CD8-positive, alpha-beta memory T cell (primary cell): ENCODE measurements at places on chromosomes 5 and 9. TPM values are rescaled to one million over a fixed set of nuclear protein-coding genes. Genes with fewer than 3 reads are reported as not detected.

BSPRY gene
- 1.4 TPM for total RNA-seq

GPR150 gene
- 0.18 TPM for total RNA-seq

MIER3 gene
- 26.0 TPM for total RNA-seq

PRDM12 gene
- not detected for total RNA-seq

OTP gene
- total RNA-seq = not detected

NNT gene
- 87.3 TPM for total RNA-seq

DNA sequence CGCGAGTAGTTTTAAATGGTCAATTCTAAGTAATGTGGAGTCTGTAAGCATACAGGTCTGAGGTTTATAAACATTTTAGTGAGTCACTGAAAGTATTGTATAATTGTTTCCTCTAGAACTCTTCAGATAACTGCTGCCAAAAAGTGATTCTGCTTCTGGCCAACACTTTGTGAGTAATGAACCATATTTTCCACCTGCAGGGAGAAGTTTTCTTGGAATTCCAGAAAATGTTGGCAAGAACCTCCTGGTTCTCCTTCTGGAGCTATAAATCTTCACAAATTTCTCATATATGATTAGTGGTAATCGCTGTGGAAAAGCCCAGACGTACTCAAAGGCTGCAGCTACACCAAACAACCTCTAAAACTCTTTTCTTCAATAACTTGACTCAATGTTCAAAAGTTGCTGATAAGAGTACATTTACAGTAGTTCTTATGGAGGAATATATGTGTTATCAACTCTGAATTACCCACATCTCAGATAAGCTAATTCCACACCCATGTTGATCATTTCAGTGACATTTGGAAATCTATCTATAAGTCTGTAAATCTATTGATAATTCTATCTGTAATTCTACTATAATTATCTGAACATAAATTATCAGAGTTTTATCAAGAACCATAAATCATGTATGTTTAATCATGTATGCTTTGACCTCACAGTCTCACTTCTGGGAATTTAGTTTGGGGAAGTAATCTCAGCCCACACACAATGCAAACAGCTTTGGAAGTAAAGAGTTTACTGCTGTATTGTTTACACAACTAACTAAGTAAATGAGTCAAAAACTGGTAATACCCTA is 74.1 kb downstream of the FNBP1 start:
- no peaks in the 10 kb centered on the region for H3K27me3 ChIP-seq
- no peak for DNase-seq
- H3K27ac ChIP-seq = no peak overlapping the region
- H3K4me1 ChIP-seq = peaks cover 24% of the 10 kb centered on the region
- H3K36me3 ChIP-seq = peaks cover 18% of the 10 kb centered on the region
- H3K4me3 ChIP-seq = no peak overlapping the region
